ENCODE measurements at places on chromosomes 7 and 10.
A peak's percentile ranks its signal among the peaks of the same experiment; 100 is the strongest.

- no peak for DNase-seq
Measured at GRCh38 chr7:128434413-128435326, 21.0 kb upstream of the HILPDA start.

DNA sequence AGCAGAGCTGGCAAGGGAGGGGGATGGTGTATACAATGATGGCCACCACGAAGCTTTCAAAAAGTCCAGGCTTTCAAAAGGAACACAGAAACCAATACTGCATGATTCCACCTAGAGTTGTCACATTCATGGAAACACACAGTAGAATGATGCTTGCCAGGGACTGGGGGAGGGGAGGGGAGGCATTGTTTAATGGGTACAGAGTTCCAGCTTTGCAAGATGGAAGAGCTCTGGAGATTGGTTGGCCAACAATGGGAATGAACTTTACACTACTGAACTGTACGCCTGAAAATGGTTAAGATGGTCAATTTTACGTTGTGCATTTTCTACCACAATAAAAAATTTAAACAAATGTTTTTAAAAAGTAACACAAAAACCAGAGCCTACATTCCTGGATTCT, 104.5 kb upstream of the KDM7A start:
- no peak for DNase-seq

DNA sequence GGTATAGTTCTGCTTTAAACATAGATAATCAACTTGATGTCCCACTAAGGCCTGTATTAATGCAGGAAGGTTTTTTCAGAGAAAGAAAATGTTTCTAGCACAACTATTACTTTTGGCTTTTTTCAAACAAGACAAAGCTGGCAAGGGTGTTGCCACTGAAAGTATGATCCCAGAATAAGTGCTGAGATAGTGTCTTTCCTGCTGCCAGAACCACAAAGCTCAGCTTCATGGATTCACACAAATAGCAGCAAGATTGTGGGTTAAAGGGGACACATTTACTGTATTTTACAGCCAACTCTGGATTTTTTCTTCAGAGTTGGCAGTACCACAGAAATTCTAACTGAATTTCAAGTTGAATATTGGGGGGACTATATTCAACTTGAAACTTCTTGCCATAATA, 4.3 kb downstream of the NCOA4 start:
- DNase-seq, result no peak

DNA sequence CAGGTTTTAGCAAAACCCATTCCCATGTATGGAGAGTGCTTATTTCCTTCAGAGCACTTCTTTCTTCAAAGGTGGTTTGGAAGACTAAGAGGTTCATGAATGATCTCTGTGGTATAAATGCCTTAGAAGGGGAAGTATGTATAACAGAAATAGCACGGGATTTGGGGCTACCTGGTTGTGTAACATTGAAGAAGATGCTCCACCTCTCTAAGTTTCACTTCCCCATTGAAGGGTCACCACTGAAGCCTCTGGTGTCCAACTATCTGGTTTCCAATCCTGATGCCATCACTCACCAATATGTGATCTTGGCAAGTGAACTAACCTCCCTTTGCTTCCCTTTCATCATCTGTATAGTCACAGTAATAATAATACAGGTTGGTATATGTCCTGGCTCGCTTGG, 37.2 kb downstream of the CYCS start:
- DNase-seq, result no peak

DNA sequence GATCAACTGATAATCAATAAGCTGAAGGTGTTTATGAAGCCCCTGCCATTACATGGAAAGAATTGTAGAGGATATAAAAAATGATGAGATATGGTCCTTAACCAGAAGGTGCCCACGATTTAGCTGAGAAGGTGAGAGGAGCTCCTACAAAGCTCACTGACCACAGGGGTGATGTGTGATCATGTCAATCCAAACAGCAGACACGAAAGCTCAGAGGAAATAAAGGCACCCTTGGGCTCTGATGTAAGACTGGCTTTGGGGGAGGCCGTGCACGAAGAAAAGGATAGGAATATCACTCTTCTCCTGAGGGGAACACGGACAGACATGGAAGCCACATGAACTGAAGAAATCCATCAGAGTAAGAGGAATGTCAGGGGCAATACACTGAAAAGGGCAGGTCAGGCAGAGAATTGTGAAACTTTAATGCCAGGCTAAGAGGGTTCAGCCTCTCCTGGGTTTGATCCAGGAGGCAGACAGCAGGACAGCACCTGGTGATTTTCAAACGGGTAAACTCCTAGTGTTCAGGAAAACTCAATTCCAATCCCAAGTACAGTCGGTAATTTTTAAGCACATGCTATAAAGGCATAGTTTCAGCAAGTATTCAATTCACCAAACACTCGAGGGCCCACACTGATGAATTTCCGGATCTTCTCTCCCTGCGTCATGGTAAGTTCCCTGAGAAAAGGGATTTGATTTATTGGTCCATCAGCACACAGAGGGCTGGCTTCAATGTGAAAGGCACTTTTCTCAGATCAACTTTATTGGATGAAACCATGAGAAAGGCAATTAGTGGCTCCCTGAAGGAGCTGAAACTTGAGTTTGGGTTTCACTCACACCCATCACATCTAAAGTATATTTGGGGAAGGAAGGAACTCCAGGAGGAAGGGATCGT, 163.8 kb downstream of the PRPF18 start:
- no peak for DNase-seq

- DNase-seq, result no peak
Measured at GRCh38 chr7:49630513-49630912, 142.9 kb upstream of the VWC2 start.

DNA sequence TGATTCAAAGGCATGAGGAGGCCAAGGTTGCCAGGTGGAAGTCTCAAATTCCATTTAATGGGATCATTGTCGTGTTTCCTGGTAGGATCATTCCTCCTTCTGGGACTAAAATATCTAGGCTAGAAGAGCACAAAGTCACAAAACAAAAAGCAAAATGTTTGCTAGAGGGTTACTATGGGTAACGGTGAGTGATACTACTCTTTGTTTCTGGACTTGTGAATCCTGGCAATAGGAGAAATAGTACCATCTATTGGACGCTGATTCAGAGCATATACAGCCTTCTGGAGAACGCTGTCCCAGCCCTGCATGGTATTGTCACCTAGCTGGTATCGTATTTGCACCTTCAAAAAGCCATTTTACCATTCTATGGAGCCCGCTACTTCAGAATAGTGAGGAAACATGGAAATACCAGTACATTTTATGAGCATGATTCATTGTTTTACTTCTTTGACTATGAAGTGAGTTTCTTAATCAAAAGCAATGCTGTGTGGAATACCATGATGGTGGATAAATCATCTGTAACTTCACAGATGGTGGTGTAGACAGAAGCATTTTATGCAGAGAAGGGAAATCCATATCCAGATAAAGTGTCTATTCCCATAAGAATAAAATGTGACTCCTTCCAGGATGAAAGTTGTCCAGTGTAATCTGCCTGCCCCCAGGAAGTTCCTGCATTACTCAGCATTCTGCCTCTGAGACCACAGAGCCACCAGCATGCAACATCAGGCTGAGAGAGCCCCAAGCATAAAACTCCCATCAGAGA, 361.0 kb downstream of the ETV1 start:
- no peak for DNase-seq

GRCh38 chr10:88389456-88389855, 193.7 kb downstream of the RNLS start:
- peak; percentile 14 for DNase-seq

DNA sequence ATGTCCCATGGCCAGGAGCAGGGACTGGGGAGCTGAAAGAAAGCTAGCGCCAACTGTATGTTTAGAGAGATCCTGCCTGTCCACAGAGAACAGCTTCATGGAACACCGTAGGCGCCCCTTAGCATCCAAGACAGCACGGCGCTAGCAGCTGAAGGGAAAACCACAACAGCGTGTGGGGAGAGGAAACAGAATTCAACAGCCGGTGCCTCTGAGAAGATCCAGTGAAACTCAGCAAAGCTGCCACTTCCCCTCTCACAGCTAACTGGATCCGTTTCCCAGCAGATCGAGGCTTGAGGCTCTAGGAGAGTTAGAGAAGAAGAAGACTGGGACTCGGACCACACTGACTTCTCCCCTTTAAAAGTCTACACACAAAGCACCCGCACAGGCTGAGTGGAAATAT, 145.0 kb downstream of the MAD1L1 start:
- DNase-seq, result no peak
